ENCODE measurements at places on chromosomes 4 and X.

DNA sequence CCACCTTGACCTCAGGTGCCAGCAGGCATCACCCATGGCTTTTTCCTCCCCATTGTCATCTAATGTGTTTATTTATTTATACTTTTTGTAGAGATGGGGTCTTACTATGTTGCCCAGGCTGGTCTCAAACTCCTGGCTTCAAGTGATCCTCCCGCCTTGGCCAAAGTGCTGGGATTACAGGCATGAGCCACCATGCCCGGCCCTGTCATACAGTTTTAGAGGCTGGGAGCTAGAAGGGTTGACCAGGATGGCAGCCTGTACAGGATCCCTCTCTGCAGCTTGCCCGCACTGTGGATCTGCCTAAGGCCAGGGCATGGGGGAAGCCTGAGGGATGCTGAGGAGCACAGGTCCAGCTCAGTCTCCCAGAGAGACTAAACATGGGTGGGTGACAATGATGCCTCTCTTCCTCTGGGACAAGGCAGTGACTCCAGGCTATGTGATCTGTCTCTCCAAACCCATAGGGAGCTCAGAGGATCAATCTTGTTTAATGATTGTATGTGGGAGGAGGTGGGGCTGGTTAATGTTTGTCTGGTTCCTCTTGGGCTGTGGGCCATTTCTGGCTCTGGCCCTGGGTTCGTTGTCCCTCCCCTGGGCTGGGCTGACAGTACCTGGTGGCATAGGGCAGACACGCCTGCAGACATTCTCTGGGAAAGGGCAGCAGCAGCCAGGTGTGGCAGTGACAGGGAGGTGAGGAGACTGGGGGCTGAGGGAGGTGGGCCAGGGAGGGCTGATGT, 8.3 kb upstream of the GJB1 start:
- no peak for DNase-seq

DNA sequence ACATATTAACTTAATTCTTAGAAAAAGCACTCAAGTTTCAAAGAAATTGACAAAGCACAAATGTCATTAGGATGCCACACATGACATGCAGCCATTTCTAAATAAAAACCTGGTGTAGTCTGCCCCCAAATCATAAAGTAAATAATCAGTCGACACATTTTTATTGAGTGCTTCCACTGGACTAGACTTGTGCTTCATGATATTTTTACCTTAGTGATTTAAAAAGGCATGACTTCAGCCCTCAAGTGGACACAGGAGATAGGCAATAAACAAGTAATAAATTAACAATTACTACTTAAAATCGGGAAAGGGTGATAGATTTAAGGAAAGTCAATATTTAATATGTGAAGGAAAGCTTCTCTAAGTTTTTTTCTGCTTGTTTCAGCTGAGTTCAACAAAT, 7.6 kb downstream of the TRAM1L1 start:
- no peak for DNase-seq

DNA sequence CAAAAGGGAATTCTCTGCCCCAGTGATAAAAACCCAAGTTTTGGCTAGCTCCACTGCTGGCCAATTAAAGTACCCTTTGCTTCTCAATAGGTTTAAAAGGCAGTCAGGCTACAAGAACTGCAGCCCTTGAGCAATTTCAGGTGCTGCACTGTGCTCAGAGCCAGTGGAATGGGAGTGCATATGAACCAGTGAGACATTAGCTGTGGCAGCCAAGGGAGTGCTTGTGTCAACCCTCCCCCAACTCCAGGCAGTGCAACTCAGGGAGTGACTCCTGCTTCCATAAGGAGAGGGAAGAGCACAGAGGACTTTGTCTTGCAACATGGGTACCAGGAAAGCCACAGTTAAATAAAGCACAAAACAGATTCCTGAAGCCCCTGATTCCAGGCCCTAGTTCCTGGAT, 61.6 kb upstream of the VAMP7 start:
- DNase-seq: no peak

DNA sequence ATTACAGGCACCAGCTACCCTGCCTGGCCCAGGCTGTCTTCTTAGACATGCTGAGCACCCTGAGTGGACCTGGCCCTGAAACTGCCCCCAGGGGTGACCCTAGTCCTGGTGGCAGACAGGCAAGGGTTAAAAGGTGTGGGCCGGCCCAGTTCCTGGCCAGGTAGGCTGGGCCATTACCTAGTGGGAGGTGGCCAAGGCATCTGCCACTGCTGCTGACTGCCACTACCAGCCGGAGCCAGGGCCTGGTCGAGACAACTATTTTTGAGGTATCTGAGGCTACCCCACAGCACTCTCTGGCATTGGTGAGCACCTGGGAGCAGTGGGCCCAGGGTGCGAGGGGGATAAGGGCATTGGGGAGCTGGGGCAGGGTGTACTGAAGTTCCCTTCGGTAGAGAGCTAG, at the start of gene CCDC120:
Gene CCDC120, plus strand, starts transcription at position 206 of the 400 bp plus-strand sequence. CDS start 3,043 bp downstream, outside the sequence.
- DNase-seq: no peak

GRCh38 chr4:173094739-173095421, 73.7 kb upstream of the GALNT7 start:
- no peak for DNase-seq

- DNase-seq: no peak
Measured at GRCh38 chrX:118215346-118215745, 98.7 kb upstream of the KLHL13 start.

GRCh38 chr4:109994415-109994827, 81.7 kb downstream of the EGF start:
- DNase-seq: no peak

GRCh38 chr4:122541996-122542395, 78.9 kb downstream of the IL21 start:
- no peak for DNase-seq

DNA sequence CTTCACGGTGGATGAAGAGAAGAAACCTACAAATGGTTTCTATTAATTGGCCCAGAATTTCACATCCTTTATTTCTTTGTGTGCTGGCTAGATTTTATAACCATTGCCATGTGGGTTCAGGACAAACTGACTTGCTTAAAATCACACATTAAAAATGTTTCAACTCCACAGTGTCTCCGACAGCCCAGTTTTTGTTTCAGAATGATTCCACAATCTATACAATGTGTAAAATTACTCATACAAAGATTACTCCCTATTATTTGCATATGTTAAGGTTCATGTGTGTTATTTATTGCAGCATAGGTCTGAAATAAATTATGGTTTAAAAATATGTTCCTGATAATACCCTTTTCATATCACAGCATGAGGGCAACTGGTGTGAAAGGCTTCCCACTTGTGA, 20.6 kb downstream of the DCHS2 start:
- no peak for DNase-seq

DNA sequence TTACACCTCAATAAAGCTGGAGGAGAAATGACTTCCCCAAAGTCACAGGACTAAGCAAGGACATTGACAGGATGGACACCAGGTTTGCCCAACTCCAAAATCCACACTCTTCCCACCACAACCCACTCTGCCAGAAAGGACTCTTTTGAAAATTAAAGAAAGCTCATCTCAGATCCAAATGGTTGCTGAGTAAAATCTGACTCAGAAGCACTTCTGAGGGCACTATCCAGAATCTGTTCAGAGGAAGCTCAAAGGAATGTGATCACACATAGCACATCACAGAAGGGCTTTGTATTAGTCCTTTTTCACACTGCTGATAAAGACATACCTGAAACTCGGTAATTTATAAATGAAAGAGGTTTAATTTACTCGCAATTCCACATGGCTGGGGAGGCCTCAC, 155.5 kb downstream of the RAB28 start:
- DNase-seq: no peak

DNA sequence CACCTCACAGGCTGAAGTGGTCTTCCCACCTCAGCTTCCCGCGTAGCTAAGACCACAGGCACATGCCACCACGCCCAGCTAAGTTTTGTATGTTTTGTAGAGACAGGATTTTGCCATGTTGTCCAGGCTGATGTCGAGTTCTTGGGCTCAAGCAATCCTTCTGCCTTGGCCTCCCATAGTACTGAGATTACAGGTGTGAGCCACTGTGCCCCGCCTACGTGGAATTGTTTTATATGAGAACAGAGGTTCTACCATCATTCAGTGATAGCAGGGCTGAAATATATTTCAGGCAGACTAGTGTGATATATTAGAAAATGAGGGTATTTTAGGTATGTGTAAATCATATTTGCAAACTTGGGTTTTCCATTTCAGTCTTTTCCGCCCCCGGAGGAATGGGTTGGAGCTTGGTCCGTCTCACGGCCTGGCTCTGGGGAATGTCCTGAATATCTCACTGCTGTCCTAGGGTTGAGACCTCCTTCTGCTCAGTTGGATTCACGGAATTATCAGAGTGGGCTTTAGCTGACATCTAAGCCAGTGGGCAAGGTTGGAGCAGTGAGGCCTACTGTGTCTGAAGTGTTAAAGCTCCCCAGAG, 19.9 kb downstream of the NSD2 start:
- no peak for DNase-seq

DNA sequence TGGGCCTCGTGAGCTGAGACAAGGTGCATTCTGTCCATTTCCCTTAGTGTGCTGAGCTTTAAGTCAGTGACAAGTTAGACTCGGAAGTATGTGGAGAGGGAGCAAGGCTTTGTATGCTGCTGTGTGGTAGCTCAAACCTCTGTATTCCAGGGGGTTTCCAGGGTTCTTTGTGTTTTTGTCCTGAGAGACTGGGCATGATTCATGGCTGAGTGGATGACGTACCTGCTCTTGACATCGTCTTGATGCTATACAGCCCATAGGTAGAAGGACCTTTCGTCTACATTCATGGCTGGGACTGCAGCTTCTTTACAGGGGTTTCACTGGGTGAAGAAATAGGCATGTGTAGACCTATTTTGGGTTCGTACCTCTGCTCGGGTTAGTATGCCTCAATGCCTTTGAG, 162.7 kb upstream of the WDR1 start:
- no peak for DNase-seq

GRCh38 chr4:119627267-119628255, 1.0 kb downstream of the PDE5A start:
- peak; percentile 77 for DNase-seq

DNA sequence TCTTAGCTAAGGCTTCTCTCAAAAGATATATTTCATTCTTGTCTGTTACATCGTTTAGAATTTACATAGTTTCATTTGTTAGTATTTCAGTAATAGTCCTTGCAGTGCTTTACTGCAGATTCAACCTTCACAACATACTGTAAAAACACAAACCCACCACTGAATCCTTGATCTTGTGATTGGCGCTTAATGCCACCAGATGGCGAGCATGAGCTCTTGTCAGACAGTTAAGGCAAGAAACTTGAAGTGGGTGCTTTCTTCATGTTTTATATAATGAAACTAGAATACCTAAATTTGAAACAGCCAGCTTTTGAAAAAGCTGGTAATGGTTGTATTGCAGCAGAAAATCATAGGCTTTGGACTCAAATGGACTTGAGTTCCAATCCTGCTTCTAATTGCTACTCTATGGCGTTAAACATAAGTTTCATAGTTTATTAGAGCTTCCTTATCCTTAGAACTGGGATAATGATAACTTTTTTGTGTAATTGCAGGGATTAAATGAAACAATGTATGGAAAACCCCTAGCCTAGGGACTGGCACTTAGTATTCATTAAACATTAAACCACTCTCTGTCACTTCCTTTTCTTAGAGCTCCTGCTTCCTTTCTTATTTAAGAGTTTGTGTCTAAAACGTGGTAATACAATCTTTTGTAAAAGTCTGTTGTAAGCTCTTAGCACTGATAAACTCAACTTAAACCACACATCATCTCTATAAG, 95.1 kb downstream of the USP9X start:
- peak; percentile 76 for DNase-seq

DNA sequence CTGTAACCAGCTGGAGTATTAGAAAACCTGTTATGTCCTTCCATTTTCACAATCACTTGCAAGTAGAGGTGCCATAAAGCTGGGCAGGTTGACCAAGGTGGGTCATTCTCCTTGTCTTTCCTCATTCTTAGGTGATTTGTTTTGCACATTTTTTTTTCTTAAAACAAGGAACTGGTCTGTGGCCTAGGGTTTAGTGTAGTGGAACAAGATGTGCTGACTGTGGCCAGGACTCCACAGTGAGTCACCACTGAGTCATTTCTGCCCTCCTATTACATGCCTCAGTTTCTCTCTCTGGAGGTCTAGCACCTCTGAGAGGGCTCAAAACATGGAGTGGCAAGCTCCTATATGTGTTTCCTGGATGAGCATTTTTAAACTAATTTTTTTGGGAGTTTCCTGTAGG, 355.9 kb downstream of the GPM6A start:
- peak; percentile 34 for DNase-seq
